Mammary epithelial cell (primary cell): ENCODE measurements at places on chromosomes 13 and 19. TPM values are rescaled to one million over a fixed set of nuclear protein-coding genes. Genes with fewer than 3 reads are reported as not detected.

Gene THSD1
- 25.9 and 27.2 TPM in 2 replicates for total RNA-seq

Gene ANGPTL8
- not detected for total RNA-seq

Gene APOE
- total RNA-seq, result 202 TPM

Gene SLC35E1
- 50.8 TPM for total RNA-seq

Gene LRRC63
- total RNA-seq, result not detected

Gene GPR183
- total RNA-seq, result not detected

Gene MYBPC2
- not detected in 2 replicates for total RNA-seq

Gene MTUS2
- total RNA-seq, result 0.16 TPM in 1 of 2 replicates, not detected in the other

Gene HOOK2
- 32.3 TPM for total RNA-seq

Gene KLF16
- 45.3 and 56.2 TPM in 2 replicates for total RNA-seq

Gene PRTN3
- total RNA-seq, result not detected in 2 replicates

Gene FCGBP
- 0.17 TPM for total RNA-seq

Gene POLRMT
- total RNA-seq, result 35.8 and 50.9 TPM in 2 replicates

Gene C19orf67
- not detected for total RNA-seq

Gene IGFL2
- under 0.01 TPM for total RNA-seq

Gene RNF113B
- total RNA-seq, result not detected

Gene KLK15
- total RNA-seq, result not detected

Gene ZNF578
- 1.2 TPM for total RNA-seq
